ENCODE measurements at places on chromosomes 5 and 9. TPM values are rescaled to one million over a fixed set of nuclear protein-coding genes. Genes with fewer than 3 reads are reported as not detected.

- H3K27ac ChIP-seq: no peak overlapping the region
- H3K27me3 ChIP-seq: no peaks in the 10 kb centered on the region
- no peaks in the 10 kb centered on the region for H3K36me3 ChIP-seq
- H3K4me1 ChIP-seq: no peaks in the 10 kb centered on the region
- no peak overlapping the region for H3K4me3 ChIP-seq
These were observed 10.1 kb downstream of the TLR4 start for GRCh38 chr9:117714282-117714681.

DNA sequence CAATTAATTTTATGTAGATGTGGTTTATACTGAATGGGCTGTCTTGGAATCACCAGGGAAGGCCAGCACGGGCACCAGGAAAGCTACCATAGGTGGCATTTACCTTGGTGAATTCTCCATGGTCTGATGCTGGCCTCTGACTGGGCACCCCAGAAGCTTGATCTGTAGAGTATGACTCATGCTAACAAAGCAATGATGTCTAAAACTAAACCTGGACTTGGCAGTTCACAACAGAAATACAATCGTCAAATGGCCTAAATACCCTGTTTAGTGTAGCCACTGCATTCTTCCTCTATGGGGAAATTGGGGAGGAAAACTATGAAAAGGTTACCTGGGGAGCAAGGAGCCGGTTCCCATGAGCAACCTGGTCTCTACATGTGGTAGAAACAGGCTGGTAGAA lies 98.0 kb downstream of the ATPSCKMT start:
- no peak for DNase-seq
- H3K27me3 ChIP-seq: no peaks in the 10 kb centered on the region
- no peak overlapping the region for H3K27ac ChIP-seq
- H3K36me3 ChIP-seq: no peaks in the 10 kb centered on the region

DNA sequence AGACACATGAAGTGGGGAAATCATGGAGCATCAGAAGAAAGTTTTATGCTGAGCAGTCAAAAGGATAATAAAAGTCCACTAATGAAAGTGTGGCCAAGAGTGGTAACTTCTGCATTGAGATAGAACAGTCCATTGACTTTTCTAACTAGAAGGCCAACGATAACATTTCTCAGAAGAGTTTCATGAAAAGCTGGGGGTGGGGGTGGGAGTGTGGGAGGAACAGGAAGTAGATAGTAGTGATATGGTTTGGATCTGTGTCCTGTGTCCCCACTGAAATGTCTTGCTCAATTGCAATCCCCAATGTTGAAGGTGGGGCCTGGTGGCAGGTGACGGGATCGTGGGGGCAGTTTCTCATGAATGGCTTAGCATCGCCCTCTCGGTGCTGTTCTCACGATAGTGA lies 36.2 kb upstream of the SNAPC3 start:
- H3K36me3 ChIP-seq: no peaks in the 10 kb centered on the region
- H3K4me3 ChIP-seq: no peak overlapping the region
- no peak for DNase-seq
- no peak overlapping the region for H3K27ac ChIP-seq
- no peaks in the 10 kb centered on the region for H3K4me1 ChIP-seq

DNA sequence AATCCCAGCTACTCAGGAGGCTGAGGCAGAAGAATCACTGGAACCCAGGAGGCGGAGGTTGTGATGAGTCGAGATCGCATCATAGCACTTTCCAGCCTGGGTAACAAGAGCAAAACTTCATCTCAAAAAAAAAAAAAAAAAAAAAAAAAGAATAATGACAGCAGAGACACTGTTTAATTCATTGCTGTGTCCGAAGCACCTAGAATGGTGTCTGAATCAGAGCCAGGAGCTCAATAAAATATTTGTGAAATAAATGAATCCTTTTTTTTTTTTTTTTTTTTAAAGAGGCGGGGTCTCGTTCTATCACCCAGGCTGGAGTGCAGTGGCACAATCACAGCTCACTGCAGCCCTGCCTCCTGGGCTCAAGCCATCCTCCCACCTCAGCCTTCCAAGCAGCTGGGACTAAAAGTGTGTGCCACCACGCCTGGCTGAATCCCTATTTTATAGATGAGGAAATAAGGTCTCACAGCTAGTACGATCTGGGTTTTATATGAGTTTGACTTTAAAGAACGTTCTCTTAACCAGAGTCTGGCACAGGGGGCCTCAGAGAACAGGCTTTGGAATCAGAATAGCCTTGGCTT lies 47.8 kb downstream of the THOC3 start:
- H3K27me3 ChIP-seq: no peaks in the 10 kb centered on the region
- H3K27ac ChIP-seq: no peak overlapping the region
- peaks cover 1% of the 10 kb centered on the region for H3K4me1 ChIP-seq
- H3K4me3 ChIP-seq: no peak overlapping the region

- peaks cover 49% of the 10 kb centered on the region for H3K36me3 ChIP-seq
- H3K27ac ChIP-seq: peak overlapping the region; percentile 11
- no peak for DNase-seq
- H3K4me1 ChIP-seq: peaks cover 40% of the 10 kb centered on the region
- no peak overlapping the region for H3K4me3 ChIP-seq
These were observed 17.3 kb downstream of the ITGA1 start for GRCh38 chr5:52804981-52805380.

DNA sequence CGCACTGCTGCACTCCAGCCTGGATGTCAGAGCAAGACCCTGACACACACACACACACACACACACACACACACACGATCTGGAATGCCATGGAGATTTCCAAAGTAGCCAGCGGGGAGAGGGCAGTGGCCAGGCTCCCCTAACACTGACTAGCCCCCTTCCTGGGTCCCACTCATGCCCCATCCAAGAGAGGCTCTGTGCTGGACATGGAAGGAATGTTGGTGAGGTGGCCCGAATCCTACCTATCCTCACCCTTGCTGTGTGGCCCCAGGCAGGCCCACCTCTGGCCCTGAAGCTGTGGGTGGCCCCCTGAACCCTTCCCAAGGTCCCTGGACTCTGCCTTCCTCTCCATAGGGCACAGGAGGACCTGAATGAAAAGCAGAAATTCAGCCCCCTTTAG lies 7.3 kb downstream of the BRD3 start:
- H3K27ac ChIP-seq: no peak overlapping the region
- H3K36me3 ChIP-seq: no peaks in the 10 kb centered on the region
- no peak overlapping the region for H3K4me3 ChIP-seq

GRCh38 chr5:147504535-147504934 lies 5.3 kb downstream of the DPYSL3 start:
- no peak overlapping the region for H3K4me3 ChIP-seq
- H3K4me1 ChIP-seq: peaks cover 19% of the 10 kb centered on the region
- no peaks in the 10 kb centered on the region for H3K27me3 ChIP-seq
- peaks cover 10% of the 10 kb centered on the region for H3K36me3 ChIP-seq

Gene FOXD4L4
- 1.8 TPM for total RNA-seq

DNA sequence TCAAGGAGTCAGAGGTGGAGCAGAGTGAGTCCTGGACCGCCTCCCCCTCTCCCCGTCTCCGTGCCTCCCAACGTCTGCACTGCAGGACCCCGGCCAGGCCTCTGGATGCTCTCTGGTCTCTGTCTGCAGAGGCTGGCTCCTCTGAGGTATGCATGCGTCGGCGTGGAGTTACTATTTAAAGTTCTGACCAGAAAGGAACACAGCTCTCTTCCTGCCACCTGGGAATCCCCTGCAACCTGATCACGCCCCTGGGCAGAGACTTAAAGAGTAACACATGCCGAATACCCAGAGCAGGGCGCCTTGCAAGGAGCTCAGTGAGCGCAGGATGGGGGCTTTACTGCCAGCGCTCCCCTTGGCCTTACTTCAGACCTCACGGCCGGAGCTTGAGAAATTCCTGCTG lies 16.0 kb downstream of the ANXA6 start:
- H3K27me3 ChIP-seq: peaks cover 19% of the 10 kb centered on the region
- DNase-seq: no peak
- H3K4me1 ChIP-seq: peaks cover 9% of the 10 kb centered on the region
- H3K4me3 ChIP-seq: no peak overlapping the region

DNA sequence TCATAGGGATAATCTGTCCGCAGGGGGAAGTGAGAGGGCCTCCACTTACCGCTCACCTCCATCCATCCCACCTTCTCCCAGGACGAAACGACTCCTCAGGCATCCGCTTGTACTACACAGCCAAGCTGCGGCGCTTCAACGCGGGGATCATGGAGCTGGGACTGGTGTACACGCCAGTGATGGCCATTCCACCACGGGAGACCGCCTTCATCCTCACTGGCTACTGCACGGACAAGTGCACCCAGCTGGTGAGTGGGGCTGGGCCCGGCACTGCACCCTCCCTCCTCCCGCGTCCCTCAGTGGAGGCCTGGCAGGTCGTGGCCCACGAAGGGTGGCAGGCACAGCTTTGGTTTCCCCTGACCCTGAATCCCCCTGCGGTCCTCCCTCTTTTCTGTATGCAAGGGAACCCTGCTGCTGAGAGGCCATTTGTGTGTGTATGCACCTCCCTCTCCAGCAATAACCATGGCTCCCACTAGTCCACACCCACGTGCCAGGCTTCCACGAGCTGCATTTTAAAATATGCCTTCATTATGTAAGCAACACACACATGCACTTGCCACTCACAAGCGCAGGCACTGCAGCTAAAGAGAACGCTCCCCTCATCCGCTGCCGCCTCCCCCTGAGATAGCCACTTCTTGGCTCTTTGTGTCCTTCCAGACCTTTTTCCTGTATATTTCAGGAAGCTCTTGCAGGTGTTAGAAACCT lies 11.8 kb downstream of the DBH start:
- no peak for DNase-seq
- H3K4me1 ChIP-seq: no peaks in the 10 kb centered on the region
- no peak overlapping the region for H3K4me3 ChIP-seq
- H3K27ac ChIP-seq: no peak overlapping the region
- H3K27me3 ChIP-seq: peaks cover 92% of the 10 kb centered on the region

Gene ATG10
- 10.0 TPM for total RNA-seq

Gene SET
- total RNA-seq: 321 TPM

Gene IFNA8
- total RNA-seq: not detected

- peak overlapping the region; percentile 70 for H3K27ac ChIP-seq
- peaks cover 7% of the 10 kb centered on the region for H3K4me1 ChIP-seq
- no peaks in the 10 kb centered on the region for H3K27me3 ChIP-seq
- H3K36me3 ChIP-seq: peaks cover 24% of the 10 kb centered on the region
These were observed 230 bp downstream of the SLC44A1 start for GRCh38 chr9:105244734-105245028.

DNA sequence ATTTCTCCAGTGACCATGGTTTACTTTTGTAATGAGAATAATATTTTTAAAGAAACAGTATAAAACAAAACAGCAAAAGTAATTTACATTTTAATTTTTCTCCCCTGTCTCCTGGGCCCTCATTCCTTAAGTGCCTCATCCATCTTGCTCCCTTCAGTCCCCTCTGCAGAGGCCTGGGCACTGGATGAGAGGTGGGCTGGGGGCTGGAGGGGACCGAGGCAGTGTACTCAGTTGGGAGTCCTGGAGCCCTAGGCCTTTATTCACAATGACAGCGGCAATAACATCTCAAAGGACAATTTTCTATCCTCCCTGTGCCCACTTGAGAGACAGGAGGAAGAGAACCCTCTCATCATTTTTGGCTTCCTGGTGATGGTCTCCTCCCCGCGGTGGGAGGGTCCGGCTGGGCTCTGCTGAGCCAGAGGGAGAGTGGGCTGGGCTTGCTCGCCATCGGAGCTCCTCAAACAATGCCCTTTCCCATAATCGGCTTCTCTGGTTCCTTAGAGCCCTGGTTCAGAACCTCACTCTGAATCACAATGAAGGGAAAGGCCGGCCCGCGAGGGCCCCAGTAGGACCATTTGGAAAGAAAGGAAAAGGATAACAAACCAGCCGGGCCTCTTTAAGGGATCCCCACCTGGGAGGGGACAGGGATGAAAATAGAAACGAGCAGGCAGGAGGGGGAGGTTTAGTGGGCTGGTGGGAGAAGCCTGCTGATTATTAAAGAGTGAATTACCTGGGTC lies 9.7 kb upstream of the SMIM32 start:
- H3K36me3 ChIP-seq: no peaks in the 10 kb centered on the region
- H3K4me3 ChIP-seq: no peak overlapping the region
- peaks cover 35% of the 10 kb centered on the region for H3K4me1 ChIP-seq
- no peak overlapping the region for H3K27ac ChIP-seq
- DNase-seq: no peak

Gene CD14
- 1.1 TPM for total RNA-seq

- no peak overlapping the region for H3K27ac ChIP-seq
- H3K27me3 ChIP-seq: no peaks in the 10 kb centered on the region
- H3K36me3 ChIP-seq: no peaks in the 10 kb centered on the region
These were observed 1043.2 kb upstream of the WWC1 start for GRCh38 chr5:167248257-167248656.

DNA sequence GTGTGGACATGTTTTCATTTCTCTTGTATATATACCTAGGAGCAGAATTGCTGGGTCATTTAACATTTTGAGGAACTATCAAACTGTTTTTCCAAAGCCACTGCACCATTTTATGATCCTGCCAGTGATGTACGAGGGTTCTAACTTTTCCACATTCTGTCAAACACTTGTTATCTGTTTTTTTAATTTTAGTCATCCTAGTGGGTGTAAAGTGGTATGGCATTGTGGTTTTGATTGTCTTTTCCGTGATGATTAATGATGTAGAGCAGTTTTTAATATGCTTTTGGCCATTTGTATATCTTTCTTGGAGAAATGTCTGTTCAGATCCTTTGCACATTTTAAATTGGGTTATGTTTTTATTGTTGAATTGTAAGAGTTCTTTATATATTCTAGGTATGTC lies 107.0 kb downstream of the MELK start:
- no peak overlapping the region for H3K4me3 ChIP-seq
- H3K4me1 ChIP-seq: no peaks in the 10 kb centered on the region
- no peak overlapping the region for H3K27ac ChIP-seq
- H3K27me3 ChIP-seq: no peaks in the 10 kb centered on the region
- H3K36me3 ChIP-seq: no peaks in the 10 kb centered on the region

- H3K4me3 ChIP-seq: peak overlapping the region; percentile 79
- H3K36me3 ChIP-seq: peaks cover 24% of the 10 kb centered on the region
- no peak overlapping the region for H3K27ac ChIP-seq
- no peak for DNase-seq
- H3K4me1 ChIP-seq: peaks cover 9% of the 10 kb centered on the region
- H3K27me3 ChIP-seq: peaks cover 7% of the 10 kb centered on the region
These were observed 1.4 kb upstream of the ANKRD33B start for GRCh38 chr5:10562201-10563109.

DNA sequence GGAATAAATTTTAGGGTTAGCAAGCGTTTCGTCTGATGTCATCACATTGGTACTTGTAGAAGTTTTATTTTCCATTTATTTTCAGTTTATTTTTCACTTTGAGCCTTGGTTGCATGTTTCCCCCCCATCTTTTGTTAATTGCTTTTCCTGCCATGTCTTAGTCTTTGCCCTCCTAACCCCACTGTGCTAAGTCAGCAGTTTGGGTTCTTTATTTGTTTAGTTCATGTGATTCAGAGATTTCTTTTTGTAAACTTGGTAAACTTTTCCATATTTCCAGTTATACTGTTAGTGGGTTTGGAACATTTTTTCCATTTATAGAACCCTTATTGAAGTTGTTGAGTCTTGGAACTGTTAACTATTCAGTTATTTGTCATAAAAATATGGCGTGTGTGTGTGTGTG lies 252.9 kb upstream of the ANKH start:
- H3K27ac ChIP-seq: no peak overlapping the region
- no peaks in the 10 kb centered on the region for H3K27me3 ChIP-seq
- no peaks in the 10 kb centered on the region for H3K4me1 ChIP-seq
- H3K4me3 ChIP-seq: no peak overlapping the region
- no peaks in the 10 kb centered on the region for H3K36me3 ChIP-seq
- no peak for DNase-seq

DNA sequence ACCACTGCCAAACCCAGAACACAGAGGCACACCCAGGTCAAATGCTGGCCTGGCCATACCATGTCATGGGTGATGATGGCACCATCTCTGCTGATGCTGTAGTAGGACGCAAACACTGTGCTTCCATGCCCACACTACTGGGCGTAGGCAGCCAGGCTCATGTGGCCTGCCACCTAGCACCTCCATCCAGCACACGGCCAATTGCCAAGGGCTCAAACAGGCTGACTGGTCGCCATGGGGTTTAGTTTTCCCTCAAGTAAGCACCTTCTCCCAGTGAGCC lies 39.4 kb downstream of the BICD2 start:
- H3K27ac ChIP-seq: no peak overlapping the region
- no peak for DNase-seq
- no peak overlapping the region for H3K4me3 ChIP-seq
- no peaks in the 10 kb centered on the region for H3K27me3 ChIP-seq
